ENCODE measurements at places on chromosomes 7 and 10.

DNA sequence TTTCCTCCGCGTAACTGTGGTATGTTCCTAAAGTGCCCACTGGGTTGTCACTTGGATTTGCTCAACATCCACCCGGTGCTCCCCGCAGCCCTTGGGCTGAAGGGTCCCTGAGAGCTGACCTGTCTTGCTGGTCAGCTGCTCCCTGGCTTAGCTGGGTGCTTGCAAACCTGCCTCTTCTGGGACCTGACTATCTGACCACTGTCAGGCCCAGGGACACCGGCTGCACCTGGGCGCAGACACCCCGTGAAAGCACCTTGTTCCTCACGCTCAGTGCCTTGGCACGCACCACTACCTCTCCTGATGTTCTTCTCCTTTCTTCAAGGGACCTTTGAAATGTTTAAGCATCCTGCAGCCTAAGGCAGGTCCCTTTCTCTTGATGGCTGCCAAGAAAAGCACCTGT, 26.6 kb upstream of the LARP4B start:
- no peak for DNase-seq

- no peak for DNase-seq
These were observed 113.8 kb upstream of the ADO start for GRCh38 chr10:62690703-62691102.

DNA sequence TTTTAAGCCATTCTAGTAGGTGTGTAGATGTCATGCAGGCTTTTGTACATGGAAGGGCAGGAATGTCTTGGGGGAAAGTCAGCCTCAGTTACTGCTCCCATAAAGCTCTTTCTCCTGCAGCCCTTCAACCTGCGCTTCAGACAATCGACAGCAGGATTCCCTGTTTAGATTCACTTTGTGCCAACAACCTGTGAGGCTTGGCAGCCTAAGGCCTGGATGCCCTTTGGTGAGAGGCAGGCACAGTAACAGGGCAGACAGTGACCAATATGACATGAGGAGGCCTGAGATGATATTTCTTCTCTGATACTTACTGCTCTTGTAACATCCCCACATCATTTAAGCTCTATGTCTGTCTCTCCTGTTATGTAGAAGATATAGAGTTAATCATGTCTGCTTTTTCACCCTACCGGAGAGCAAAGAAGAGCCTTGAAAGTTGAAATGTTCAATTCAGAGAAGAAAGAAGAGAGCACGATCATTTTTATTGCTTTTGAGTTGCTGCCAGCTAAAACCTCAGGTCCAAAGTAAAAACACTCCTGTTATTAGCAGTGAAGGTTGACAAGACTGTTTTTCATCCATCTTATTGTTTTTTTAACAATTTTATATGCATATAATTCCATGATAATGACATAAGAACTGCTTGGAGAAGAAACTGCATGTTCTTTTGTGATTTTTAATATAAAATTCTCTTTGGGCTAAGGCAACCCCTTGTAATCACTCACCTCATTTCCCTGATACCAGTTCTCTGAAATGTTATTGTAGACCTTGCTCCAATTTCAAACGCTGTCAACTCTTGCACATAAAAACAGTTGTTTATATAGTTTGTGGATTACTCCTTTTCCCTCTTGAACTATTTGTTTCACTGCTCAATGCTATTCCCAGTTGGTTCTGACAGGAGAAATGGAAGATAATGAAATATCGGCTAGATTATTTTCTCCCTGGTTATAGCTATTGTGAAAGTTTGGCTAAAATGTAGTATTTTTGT, 140.9 kb downstream of the GALNT17 start:
- no peak for DNase-seq

DNA sequence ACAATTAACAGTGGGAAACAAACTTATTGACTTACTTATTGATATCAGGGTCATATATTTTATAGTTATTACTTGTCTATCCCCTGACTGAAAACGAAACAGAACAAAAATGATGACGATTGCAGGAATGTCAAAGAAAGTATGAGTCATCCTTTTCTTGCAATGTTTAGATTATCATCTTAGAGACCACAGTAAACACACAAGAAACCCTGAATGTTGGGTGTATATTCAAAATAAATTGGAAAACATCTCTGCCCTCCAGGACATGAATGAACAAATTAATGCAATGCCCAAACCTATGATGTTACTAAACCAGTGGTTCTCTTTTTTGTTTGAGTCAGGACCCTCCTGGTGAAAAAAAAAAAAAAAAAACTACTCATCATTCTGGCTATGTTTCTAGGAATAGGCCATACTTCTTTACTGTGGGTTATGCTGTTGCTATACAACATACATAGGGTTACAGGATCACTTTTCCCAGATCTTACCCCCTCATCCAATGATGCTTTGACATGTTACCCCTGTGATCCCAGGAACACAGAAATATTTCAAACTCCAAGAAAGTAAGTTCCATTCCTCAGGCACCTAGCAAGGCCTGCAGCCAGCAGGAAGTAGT, 623.4 kb upstream of the IGFBP3 start:
- no peak for DNase-seq

DNA sequence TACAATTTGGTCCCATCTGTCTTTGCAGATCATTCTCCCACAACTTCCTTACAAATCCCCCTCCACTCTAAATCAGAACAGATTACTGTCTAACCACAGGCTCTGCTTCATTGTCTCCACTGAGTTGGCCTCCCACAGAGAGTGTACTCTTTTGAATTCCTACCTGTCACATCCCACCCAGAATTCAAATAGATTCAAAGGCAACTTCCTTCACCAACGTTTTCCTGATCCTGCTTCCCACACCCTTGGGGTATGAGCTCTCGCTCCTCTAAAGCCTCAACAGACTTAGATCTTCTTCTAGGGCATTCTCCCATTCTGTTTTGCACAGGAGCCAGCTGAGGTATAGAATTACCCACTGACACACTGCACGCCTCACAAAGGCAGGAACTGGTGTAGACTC, 197.8 kb upstream of the CDCA7L start:
- no peak for DNase-seq
